ENCODE measurements at places on chromosomes 1 and 21.

- no peak for DNase-seq
Measured at GRCh38 chr21:39837861-39838359, 29.3 kb upstream of the PCP4 start.

DNA sequence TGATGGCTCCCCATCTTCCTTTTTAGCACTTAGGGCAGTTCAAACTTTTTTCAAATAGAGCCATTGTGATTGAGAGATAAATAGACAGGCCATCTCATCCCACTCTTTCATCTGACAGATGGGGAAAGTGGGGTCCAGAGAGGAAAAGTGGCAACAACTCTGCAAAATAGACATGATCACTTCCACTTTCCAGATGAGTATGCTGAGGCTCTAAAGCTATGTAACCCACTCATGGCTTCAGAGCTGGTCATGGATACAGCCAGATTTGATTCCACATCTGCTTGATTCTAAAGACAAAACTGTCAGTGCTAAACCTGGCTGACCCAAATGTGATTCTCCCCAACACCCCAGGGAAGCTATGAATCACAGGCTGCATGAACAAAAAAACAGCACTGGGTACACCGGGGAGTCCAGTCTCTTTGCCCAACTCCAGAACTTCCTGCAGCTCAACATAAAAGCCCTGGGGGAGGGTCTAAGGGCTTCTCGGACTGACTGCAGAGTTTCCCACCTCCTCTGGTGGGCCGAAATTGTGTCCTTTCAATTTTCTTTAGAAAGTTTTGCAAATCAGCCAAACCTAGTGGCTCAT lies 59.3 kb downstream of the PLPP3 start:
- DNase-seq = no peak

GRCh38 chr1:174785510-174785909 lies 214.2 kb upstream of the CACYBP start:
- no peak for DNase-seq

GRCh38 chr1:162878000-162878596 lies 17.1 kb upstream of the CCDC190 start:
- DNase-seq = peak; percentile 24

- no peak for DNase-seq
Measured at GRCh38 chr1:92831368-92831761, 475 bp upstream of the RPL5 start.

- DNase-seq = no peak
Measured at GRCh38 chr1:230191079-230191804, 124.2 kb downstream of the GALNT2 start.

GRCh38 chr1:5423109-5423508 lies 569.1 kb downstream of the NPHP4 start:
- DNase-seq = peak; percentile 8

DNA sequence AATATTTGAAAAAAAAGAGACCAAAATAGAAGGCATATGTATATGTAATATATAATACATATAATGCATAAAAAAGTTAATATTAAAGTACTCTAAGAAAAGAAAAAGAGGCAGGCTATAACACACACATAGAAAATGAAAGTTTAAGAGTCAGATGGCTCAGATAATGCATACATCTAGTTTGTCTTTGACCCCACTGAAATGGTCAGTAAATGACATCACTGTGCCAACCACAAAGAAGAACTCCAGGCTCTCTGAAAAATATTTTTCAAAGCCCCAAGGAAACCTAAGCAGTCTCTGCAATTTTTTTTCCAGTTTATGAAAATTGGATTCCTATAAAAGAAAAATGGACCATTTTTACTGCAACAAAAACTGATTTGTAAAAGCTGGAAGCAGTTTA lies 55.4 kb upstream of the SCYL3 start:
- no peak for DNase-seq

All from stimulated activated CD4-positive, alpha-beta T cell treated with anti-CD3 and anti-CD28 coated beads, Interleukin-1b, Interleukin-23, amount 100 ng/mL, for 48 hours (primary cell).